ENCODE measurements at places on chromosomes 13 and 19.

GRCh38 chr13:73288596-73288995 is 229.8 kb downstream of the KLF5 start:
- DNase-seq: no peak

DNA sequence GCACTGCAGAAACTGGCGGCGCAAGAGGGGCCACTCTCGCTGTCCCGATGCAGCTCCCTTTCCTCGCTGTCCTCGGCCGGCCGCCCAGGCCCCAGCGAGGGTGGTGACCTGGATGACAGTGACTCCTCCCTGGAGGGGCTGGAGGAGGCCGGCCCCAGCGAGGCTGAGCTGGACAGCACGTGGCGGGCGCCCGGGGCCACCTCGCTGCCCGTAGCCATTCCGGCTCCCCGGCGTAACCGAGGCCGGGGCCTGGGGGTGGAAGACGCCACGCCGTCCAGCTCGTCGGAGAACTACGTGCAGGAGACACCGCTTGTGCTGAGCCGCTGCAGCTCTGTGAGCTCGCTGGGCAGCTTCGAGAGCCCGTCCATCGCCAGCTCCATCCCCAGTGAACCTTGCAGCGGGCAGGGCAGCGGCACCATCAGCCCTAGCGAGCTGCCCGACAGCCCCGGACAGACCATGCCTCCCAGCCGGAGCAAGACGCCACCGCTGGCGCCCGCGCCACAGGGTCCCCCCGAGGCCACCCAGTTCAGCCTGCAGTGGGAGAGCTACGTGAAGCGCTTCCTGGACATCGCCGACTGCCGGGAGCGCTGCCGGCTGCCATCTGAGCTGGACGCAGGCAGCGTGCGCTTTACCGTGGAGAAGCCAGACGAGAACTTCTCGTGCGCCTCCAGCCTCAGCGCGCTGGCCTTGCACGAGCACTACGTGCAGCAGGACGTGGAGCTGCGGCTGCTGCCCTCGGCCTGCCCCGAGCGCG is 12.4 kb downstream of the C19orf25 start:
- no peak for DNase-seq

GRCh38 chr13:94286581-94286980 is 192.9 kb downstream of the DCT start:
- DNase-seq: no peak

DNA sequence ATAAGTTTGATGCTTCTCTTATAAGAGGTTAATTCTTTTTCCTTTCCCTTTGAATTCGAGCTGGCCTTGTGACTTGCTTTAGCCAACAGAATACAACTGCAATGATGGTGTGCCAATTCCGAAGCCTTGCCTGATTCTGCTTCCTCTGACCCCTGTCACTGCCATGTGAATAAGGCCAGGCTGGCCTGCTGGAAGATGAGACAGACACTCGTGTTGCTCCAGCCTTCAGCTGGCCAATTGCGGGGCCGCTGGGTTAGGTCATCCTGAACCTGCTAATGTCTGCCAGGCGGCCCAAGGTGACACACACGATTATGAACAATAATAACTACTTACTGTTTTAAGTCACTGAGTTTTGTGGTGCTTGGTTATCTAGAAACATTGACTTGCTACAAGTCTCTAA is 352.0 kb downstream of the MYO16 start:
- DNase-seq: no peak

- DNase-seq: no peak
Measured at GRCh38 chr13:34257966-34258365, 440.0 kb downstream of the RFC3 start.

GRCh38 chr13:28376604-28377003 is 118.3 kb downstream of the FLT1 start:
- DNase-seq: no peak

DNA sequence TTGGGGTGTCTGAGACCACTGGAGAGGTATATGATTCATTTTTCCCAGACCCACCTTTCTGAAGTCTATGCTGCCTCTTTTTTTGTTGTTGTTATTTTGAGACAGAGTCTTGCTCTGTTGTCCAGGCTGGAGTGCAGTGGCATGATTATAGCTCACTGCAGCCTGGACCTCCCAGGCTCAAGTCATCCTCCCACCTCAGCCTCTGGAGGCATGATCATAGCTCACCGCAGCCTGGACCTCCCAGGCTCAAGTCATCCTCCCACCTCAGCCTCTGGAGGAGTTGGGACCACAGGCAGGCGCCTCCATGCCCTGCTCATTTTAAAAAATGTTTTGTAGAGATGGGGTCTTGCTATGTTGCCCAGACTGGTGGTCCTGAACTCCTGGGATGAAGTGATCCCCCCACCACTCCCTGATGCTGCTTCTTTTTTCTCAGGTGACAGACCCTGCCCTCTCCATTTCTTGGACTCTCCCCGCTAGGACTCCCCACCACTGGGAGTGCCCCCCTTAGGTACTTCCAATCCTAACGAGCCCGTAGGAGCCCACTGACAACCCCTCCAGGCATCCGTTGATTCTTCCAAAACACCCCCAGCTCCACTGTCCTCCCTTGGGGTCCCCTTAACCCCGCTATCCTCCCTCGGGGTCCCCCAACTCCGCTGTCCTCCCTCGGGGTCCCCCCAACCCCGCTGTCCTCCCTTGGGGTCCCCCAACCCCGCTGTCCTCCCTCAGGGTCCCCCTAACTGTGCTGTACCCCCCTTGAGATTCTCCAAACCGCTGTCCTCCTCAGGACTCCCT is 45.4 kb downstream of the ARHGEF18 start:
- DNase-seq: no peak

- no peak for DNase-seq
Measured at GRCh38 chr19:6070720-6071485, 39.4 kb downstream of the RFX2 start.

DNA sequence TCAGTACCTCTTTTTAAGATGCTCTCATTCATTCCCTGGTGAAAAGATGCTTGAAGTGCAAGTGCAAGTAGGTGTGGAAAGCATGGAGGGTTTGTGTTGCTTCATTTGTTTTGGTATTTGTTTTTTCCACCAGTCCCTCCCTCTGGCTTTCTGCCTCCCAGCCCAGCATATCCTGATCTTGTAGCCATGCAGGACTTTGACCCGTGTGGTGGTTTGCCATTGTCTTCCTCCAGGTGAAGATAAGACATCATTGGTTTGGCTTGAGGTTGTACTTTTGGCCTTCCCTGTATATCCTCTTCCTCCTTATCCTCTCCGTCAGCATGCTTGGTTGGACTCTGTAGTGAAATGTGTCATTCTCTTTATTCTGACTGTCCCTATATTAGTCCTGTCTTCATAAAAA is 9.1 kb downstream of the SPINT2 start:
- DNase-seq: no peak

DNA sequence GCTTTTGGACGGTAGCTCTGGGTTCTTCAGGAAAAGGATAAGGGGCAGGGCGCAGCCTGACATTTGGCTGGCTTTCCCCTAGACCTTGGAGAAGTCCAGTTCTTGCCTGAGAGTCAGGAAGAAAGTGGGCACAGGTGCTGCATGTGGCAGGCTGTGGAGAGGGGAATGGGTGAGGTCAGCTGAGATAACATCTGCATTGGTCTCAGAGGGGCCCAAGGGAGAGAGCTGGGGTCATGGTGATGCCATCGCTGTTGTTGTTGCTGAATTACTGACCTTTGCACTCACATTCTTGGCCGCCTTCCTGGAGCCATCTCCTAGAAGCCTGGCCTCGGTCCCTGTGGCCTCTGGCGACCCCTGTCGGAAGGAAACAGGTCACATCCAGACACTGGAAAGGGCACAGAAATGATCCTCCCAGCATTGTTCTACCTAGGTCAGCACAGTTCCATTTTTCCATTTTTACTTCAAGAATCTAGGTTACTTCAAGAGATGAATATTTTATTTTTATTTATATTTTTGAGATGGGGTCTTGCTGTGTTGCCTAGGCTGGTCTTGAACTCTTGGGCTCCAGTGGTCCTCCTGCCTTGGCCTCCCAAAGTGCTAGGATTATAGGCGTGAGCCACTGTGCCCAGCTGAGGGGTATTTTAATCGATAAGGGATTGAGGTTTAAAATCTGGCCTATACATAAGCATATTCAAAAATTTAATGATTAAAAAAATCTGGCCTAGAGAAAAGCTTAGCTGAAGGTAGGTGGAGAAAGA is 6.5 kb upstream of the LIPE start:
- DNase-seq: no peak

- no peak for DNase-seq
Measured at GRCh38 chr19:45172611-45173208, 5.3 kb downstream of the TRAPPC6A start.

GRCh38 chr19:45866400-45867176 is 2.5 kb downstream of the FOXA3 start:
- no peak for DNase-seq

GRCh38 chr13:72651144-72651543 is 76.3 kb downstream of the MZT1 start:
- DNase-seq: no peak

DNA sequence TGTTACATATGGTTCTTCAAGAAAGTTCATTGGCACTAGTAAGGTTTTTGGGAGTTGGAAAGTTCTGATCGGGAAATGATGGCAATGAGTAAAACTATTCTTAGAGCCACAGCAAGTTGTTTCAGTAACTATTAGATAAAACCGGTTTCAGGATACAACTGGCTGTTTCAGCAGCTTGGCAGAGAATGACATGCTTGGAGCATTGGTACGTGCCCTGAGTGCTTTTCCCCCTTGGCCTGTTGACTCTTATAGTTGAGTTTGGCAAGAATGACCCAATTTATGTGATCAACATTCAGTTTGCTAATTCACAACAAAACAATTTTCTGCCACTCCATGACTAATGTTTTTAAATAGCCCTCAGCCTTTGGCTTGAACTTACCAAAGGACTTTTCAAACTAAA is 10.8 kb upstream of the ZNF491 start:
- no peak for DNase-seq

- no peak for DNase-seq
Measured at GRCh38 chr13:42812316-42812715, 30.9 kb downstream of the FAM216B start.

DNA sequence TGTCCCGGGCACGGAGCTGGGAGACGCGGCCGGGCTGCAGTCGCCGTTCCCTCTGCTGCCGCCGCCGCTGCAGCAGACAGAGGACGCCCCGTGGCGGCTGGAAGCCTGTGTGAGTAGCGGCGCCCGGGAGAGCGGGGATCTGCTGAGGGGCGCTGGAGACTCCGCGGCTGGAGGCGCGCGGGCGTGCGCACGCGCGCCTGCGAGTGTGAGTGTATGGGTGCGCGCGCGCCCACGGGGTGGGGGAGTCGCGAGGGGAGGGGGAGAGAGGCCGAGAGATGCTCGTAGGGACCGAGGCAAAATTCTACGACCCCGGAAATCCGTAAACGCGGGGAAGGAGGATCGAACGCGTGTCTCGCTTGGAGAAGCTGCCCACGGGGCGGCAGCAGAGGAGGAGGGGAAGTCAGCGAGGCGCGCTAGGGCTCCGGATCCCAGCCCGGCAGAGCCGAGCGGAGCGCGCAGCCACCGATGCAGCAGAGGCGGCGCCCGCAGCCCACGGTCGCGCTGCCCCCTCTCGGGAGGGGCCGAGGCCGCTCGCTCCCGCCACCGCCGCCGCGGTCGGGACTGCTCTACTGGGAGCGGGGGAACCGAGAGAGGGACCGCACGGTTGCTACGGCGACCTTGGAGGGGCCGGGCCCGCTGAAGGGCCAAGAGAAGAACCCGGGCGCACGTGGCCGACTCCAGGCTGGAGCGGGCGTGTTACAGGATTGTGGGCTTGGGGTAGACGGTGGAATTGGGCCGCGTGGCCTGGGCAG is at the start of gene ENOX1:
ENOX1 (minus strand) TSS at position 207 of the 752 bp plus-strand sequence.
- DNase-seq: no peak

DNA sequence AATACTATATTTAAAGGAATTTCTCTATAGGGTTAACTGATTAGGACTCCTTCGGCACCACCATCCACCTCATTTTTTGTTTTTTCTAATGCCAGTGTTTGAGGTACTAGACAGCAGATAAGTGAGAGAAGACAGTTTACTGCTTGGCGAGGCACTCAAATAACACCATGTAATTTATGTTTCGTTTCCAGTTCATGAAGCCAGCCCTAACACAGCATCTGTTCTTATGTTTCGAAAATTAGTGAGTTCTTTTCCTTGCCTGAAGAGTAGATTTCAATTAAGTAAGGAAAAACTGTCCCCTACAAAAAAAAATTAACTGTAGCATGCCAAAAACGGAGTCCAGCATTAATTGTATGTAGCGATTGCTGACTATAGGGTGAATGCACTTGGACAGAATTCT is 409.1 kb downstream of the TBC1D4 start:
- DNase-seq: no peak

GRCh38 chr19:19271828-19272599 is 1.1 kb downstream of the TM6SF2 start:
- no peak for DNase-seq

- no peak for DNase-seq
Measured at GRCh38 chr19:42254089-42254849, 659 bp downstream of the ERF start.

All from GM12864 (cell line).